Fibroblast of skin of right quadriceps (primary cell): ENCODE measurements at places on chromosomes 6 and 20.

- no peak for DNase-seq
These were observed 33.8 kb upstream of the E2F3 start for GRCh38 chr6:20367743-20368485.

GRCh38 chr6:1912731-1913130, 303.0 kb downstream of the FOXC1 start:
- DNase-seq, result no peak

- DNase-seq, result peak; percentile 55
These were observed 12.7 kb upstream of the EFHC1 start for GRCh38 chr6:52407467-52407866.

GRCh38 chr6:149438855-149439254, 38.8 kb downstream of the SUMO4 start:
- DNase-seq, result no peak

GRCh38 chr6:96851858-96852257, 14.6 kb upstream of the GPR63 start:
- DNase-seq, result no peak

GRCh38 chr6:134410541-134410940, 92.6 kb upstream of the SGK1 start:
- no peak for DNase-seq

GRCh38 chr6:167650730-167651317, 175.9 kb upstream of the AFDN start:
- DNase-seq, result no peak

DNA sequence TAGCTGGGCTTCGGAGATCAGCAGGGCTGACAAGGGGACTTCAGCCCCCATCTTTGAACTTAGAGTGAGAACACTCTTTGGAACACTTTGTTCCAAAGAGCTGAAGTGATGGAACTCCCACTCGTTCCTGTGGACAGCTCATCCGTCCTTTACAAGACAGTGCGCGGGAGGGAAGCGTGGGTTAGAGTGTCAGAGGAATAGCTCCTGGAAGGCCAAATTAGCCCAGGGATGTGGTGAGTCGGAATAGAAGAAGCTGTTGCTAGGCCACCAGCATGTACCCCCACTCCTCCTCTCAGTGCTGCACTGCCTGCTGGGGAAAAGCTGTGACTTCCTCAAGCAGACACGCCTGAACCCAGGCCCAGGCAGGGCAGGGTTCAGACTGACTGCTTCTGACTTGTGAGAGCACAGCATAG, 1.7 kb downstream of the SDCBP2 start:
- peak; percentile 65 for DNase-seq

DNA sequence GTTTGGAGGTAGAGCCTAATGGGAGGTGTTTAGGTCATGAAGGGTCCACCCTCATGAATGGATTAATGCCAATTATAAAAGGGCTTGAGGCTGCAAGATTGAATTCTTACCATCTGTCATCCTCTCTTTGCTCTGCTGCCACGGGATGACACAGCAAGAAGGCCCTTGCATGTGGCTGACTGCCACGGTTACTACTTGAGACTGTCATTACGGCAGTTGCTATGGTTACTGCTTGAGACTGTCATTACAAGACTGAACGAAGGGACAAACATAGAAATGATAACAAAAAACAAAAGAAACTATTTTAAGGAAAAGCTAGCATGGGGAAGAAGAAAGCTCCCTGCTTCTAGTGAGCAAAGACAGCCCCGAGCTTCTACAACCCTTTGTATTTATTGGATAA, 715.0 kb downstream of the TFAP2A start:
- DNase-seq, result no peak

DNA sequence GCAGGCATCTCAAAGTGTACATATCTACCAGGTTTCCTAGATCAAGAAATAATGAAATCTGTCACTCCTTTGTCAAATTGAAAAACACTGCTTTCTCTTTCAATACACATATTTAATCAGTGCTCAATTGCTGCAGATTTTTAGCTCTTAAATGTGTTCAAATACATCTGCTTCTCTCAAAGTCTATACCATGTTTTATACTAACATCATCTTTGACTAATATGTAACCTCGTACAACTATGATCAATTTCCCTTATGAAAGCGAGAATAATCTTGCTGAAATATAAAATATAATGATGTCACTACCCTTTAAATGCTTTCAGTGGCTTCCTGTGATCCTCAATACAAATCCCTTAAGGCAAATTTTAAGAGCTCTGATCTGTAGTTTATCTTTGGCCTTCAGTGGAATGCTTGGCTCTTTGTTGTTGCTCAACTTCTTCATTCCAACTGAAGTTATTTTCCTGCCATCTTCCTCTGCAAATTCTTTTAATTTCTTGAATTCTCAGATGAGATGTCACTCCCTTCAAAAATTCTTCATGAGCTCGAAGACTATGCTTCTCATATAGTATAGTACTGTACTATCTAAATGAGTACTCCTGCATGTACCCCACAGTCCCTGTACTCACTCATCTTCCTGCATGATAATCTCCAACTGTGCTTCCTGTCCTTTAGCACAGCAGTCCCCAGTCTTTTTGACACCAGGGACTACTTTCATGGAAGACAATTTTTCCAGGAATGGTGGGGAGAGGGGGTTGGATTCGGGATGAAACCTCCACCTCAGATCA, 545.1 kb upstream of the GJE1 start:
- DNase-seq, result peak; percentile 84

- no peak for DNase-seq
These were observed 12.6 kb downstream of the DYNLT1 start for GRCh38 chr6:158631678-158632537.

GRCh38 chr6:11241793-11242201, 9.3 kb upstream of the NEDD9 start:
- DNase-seq, result no peak

GRCh38 chr20:33908336-33908735, 85.4 kb upstream of the RALY start:
- DNase-seq, result peak; percentile 30

DNA sequence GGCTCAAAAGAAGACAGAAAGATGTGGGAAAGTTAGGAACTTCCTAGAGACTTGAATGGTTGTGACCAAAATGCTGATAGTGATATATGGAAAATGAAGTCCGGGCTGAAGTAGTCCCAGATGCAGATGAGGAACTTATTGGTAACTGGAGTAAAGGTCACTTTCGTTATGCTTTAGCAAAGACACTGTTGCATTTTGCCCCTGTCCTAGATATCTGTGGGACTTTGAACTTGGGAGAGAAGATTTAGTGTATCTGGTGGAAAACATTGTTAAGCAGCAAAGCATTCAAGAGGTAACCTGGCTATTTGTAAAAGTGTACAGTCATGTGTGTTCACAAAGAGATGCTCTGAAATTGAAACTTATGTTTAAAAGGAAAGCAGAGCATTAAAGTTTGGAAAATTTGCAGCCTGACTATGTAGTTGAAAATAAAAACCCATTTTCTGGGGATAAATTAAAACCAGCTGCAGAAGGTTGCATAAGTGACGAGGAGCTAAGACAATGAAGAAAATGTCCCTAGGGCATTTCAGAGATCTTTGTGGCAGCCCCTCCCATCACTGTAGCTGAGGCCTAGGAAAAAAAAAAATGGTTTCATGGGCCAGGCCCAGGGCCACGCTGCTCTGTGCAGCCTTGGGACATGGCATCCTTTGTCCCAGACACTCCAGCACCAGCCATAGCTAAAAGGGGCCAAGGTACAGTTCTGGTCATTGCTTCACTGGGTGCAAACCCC, 1692.2 kb downstream of the HACE1 start:
- no peak for DNase-seq

GRCh38 chr6:142058551-142059290, 74.0 kb upstream of the GJE1 start:
- DNase-seq, result peak; percentile 28

- DNase-seq, result peak; percentile 42
These were observed 19.5 kb upstream of the SIRT5 start for GRCh38 chr6:13554929-13555333.

GRCh38 chr6:68252632-68253031, 382.4 kb upstream of the ADGRB3 start:
- no peak for DNase-seq

DNA sequence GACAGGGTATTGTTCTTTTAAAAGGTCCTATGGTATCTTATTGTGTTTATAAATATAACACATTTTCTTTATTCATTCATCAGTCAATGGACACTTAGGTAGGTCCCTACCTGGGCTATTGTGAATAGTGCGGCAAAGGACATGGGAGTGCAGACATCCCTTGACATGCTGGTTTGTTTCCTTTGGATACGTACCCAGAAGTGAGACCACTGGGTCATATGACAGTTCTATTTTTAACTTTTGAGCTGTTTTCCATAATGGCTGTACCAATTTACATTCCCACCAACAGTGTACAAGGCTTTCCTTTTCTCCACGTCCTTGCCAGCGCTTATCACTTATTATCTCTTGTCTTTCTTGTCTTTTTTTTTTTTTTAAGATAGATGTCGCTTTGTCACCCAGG, 627.5 kb downstream of the PRKN start:
- peak; percentile 25 for DNase-seq

- no peak for DNase-seq
These were observed 9.4 kb upstream of the FRK start for GRCh38 chr6:116070101-116070500.

DNA sequence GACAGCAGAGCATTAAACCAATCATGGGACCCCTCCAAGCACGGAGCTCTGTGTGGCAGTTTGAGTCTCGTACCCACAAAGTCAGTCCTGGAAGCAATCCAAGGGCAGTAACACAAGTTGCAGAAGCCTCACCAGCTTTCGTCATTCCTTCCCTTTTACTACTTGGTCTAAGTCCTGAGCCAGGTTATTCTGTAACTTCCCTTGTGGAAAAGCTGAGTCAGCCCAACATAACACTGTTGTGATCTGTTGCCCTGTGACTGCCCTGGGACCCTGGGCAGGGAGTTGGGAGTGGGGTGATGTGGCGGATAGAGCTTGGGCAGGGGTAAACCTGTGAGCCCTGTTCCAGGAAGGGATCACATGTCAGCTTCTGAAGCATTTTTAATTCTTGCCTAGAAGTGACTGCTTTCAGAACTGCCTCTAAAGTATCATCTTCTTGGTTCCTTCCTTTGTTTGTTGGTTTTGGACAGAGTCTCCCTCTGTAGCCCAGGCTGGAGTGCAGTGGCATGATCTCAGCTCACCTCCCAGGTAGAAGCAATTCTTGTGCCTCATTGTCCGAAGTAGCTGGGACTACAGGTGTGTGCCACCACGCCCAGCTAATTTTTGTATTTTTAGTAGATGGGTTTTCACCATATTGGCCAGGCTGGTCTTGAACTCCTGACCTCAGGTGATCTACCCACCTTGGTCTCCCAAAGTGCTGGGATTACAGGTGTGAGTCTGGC, 183.7 kb upstream of the JAG1 start:
- DNase-seq, result peak; percentile 69

GRCh38 chr6:11012976-11013720, 31.0 kb downstream of the ELOVL2 start:
- DNase-seq, result no peak

GRCh38 chr20:54110457-54110856, 40.1 kb upstream of the BCAS1 start:
- no peak for DNase-seq

DNA sequence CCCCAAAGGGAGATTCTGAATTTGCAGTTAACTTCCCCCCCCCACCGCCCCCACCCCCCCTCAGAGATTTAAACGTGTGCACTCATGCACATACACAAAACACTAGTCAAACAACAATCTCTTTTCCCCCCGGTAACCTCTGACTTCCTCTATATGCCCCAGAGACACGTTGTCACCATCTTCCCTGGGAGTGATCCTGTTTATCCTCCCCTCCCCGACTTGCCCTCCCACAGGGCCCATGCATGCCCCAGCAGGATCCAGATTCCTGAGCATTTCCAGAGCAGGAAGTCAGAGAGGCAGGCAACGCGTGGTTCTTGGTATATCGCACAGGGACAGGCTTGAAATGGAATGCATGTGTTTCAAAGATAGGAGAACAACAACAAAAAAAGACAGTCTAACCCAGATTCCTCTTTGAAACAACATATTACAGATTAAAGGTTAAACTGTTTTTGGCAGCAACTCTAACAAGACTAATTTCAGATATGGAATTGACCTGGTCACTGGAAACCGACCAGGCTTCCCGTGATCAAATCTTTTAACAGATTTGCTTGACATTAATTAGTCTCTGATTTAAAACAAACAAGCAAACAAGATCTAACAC, 1.3 kb downstream of the BLCAP start:
- DNase-seq, result peak; percentile 72

- DNase-seq, result peak; percentile 85
These were observed 61.1 kb downstream of the CAP2 start for GRCh38 chr6:17454316-17455005.

DNA sequence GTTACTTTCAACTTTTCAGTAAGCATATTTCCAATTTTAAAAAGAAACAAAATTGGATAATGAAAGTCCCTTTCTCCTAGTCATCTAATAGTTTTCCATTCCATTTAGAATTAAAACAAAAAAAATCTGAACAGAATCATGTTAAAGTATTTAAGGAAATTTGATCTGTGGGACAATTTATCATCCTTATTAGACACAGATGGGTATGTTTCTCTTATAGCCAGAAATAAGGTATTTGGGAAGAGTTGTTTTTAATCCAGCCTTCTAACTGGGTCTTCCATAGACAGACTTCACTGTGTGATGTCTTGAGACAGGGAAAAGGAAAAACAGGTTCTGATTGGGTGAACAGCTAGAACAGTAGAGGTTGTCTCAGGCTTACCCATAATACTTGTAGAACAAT, 39.5 kb upstream of the STXBP5 start:
- DNase-seq, result peak; percentile 31

GRCh38 chr6:39892490-39893129, 41.7 kb downstream of the MOCS1 start:
- DNase-seq, result peak; percentile 61

- DNase-seq, result no peak
These were observed 55.8 kb downstream of the CDH4 start for GRCh38 chr20:61307686-61308476.

DNA sequence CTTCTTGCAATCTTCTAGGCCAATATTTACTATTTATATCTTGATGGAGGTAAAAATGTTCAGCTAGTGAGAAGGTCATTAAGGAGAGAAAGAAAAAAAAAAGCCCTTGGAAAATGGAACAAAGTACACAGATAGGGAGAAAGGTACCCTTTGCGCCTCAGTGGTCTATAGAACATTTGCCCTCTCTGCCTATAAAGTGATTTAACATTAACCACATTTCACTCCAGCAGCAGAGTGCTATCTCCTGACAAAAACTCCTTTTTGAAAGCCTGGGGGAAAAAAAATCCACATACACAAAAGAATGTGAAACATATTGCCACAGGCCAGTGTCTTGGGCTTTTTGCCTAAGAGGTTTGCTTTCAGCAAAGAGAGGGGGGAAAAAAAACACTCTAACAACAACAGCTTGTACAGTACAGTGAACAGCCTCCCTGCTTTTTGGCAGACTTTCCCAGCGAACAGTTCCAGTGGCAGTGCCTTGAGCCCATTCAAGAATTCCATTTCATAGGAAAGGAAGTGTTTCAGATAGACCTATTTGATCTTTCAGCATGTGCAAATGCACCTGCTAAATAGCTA, 695 bp downstream of the ARHGAP18 start:
- DNase-seq, result peak; percentile 54

- no peak for DNase-seq
These were observed 36.3 kb downstream of the CLIC5 start for GRCh38 chr6:45979311-45979710.

DNA sequence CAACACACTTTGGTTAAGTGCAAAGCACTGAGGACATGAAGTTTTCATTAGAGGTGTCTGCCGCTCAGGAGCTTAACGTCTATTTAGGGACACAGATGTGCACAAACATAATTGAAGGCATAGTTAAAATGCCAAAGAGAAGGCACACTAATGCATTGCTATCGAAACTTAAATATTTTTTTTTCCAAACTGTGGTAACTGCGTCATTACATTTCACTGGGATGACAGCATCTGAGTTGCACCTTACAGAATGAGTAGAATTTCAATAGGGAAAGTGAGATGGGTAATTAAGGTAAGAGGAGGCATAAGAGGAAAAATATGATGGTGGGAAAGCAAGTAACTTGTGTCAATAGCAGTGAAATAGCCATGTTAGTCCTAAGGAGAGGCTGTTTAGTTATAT, 75.1 kb upstream of the ADGRG6 start:
- no peak for DNase-seq
